ENCODE measurements at places on chromosomes 7 and 10. TPM values are rescaled to one million over a fixed set of nuclear protein-coding genes. Genes with fewer than 3 reads are reported as not detected.

GRCh38 chr10:12470719-12471118, 121.4 kb downstream of the CAMK1D start:
- H3K4me1 ChIP-seq, result peaks cover 5% of the 10 kb centered on the region
- no peak overlapping the region for H3K4me3 ChIP-seq
- no peaks in the 10 kb centered on the region for H3K36me3 ChIP-seq
- H3K27me3 ChIP-seq, result no peaks in the 10 kb centered on the region
- no peak for DNase-seq
- no peak overlapping the region for H3K27ac ChIP-seq

GRCh38 chr7:82156893-82157292, 286.7 kb downstream of the CACNA2D1 start:
- H3K4me1 ChIP-seq, result no peaks in the 10 kb centered on the region
- no peak overlapping the region for H3K4me3 ChIP-seq
- no peak overlapping the region for H3K27ac ChIP-seq
- H3K27me3 ChIP-seq, result no peaks in the 10 kb centered on the region
- no peak for DNase-seq

DNA sequence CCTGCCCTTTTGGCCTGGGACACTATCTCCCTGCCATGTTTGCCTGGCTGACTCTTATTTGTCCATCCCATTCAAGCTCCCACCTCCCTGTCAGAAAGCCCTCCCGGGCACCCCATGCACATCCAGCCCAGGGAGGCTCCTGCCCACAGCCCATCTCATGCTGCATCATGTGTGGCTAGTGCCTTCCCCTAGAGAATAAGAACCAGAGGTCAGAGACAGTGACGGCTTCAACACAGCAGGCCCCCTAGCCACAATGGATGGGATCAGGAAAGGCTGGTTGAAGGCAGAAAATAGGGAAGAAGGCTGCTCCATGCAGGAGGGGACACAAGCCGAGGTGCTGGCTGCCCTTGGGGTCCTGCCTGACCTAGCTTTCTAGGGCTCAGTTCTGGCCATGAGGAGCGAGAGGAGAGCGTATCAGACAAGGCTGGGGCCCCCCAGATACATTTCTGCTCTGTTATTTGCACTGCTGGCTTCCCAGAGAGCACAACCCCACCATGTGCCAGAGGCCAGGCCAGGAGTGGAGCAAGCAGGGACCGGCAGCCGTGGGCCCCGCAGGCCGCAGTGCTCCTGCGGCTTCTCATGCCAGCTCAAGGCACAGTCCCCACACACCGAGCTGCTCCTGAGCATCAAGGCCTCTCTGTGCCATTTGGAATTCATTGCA, 161.1 kb upstream of the ZMIZ1 start:
- H3K27me3 ChIP-seq, result no peaks in the 10 kb centered on the region
- H3K4me3 ChIP-seq, result no peak overlapping the region
- H3K36me3 ChIP-seq, result no peaks in the 10 kb centered on the region
- DNase-seq, result no peak

DNA sequence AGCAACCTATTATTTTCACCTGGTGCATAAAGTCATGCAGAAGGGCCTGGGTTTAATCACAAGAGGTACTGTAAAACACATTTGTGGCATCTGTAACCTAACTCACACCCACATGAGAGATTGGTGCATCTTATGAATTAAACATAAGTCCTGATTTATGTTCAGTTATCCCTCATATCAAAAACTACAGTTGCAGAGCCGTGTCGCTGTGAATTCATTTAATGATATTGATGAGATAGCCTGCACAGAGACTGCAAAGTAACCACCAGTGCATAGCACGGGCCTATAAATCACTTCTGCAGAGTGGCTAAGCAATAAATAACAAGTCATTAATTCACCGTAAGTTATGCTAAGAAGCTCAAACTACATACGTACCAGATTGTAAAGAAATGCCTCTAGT, 178.2 kb downstream of the RELN start:
- no peak overlapping the region for H3K27ac ChIP-seq
- no peak for DNase-seq
- H3K4me3 ChIP-seq, result no peak overlapping the region
- H3K27me3 ChIP-seq, result no peaks in the 10 kb centered on the region
- no peaks in the 10 kb centered on the region for H3K4me1 ChIP-seq
- no peaks in the 10 kb centered on the region for H3K36me3 ChIP-seq

DNA sequence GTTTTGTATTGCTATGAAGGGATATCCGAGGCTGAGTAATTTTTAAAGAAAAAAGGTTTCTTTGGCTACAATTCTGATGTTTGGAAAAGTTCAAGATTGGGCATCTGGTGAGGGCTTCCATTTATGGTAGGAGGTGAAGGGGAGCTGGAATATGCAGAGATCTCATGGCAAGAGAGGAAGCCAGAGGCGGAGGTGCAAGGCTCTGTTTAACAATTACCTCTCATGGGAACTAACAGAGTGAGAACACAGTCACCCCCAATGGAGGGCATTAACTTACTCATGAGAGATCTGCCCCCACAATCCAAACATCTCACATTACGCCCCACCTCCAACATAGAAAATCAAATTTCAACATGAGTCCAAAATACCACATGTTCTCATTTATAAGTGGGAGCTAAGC, 62.0 kb downstream of the AKR1D1 start:
- no peaks in the 10 kb centered on the region for H3K27me3 ChIP-seq
- H3K4me1 ChIP-seq, result no peaks in the 10 kb centered on the region
- no peak for DNase-seq
- H3K27ac ChIP-seq, result no peak overlapping the region
- no peaks in the 10 kb centered on the region for H3K36me3 ChIP-seq
- H3K4me3 ChIP-seq, result no peak overlapping the region

DNA sequence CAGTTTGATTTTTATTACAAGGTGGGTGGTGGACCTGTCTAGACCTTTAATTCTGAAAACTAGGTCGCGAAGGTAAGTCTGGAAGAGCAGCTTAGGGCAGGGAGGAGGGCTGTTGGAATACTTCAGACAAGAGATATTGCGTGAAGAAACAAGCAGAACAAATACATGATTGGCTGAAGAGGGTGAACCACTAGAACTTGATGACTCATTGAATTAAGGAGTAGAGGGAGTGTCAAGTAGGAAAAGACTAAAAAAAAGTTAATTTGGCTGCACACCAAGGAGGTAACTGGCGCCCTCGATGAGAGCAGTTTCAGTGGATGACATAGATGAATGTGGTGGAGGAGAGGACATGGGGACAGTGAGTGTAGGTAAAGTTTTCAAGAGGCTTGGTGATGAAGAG, 41.3 kb downstream of the WNT2 start:
- no peak overlapping the region for H3K4me3 ChIP-seq
- DNase-seq, result no peak
- H3K27me3 ChIP-seq, result no peaks in the 10 kb centered on the region
- H3K36me3 ChIP-seq, result no peaks in the 10 kb centered on the region
- H3K27ac ChIP-seq, result no peak overlapping the region

DNA sequence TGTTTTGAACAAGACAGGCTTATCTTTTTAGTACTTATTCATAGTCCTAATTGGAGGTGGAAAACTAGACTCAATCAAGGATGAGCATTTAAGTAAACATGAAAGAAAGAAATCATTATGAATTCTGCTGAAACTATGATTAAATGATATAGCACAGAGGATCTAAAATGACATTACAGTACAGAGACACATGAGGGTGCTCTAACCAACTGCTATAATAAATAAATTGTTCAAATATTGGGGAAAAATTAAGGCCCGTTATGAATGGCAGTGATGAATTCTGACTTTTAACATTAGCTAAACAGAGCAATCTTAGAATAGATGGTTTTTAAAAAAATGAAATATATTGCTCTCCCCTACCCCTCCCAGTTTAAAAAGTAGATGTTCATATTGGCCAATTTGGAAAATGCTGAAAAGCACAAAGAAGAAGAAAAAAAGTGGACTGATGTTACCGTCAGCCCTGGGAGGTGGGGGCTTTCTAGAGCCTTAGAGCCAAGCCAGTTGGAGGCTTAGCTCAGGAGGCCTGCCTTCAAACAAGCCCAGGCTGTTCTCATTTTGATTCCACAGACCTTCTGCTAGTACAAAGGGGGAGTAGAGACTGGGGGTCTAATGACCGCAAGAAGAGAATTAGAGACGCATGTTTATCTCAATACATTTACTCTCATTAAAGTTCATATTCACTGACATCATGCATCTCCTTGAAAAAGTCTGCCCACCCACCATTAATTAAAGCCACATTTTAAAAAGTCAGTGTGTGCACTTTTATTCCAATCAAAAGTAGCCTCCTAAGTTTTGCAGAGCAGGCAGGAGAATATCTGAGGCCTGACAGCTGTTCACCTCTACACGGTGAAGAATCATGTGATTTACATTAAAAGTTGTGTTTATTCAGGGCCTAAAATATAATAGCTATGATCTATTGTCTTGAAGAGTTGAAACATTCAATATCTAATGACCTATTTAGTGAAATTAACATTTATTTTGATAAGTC, 10.0 kb downstream of the WNT2 start:
- no peaks in the 10 kb centered on the region for H3K27me3 ChIP-seq
- no peak overlapping the region for H3K27ac ChIP-seq
- H3K4me1 ChIP-seq, result no peaks in the 10 kb centered on the region
- DNase-seq, result no peak
- H3K4me3 ChIP-seq, result no peak overlapping the region
- no peaks in the 10 kb centered on the region for H3K36me3 ChIP-seq

DNA sequence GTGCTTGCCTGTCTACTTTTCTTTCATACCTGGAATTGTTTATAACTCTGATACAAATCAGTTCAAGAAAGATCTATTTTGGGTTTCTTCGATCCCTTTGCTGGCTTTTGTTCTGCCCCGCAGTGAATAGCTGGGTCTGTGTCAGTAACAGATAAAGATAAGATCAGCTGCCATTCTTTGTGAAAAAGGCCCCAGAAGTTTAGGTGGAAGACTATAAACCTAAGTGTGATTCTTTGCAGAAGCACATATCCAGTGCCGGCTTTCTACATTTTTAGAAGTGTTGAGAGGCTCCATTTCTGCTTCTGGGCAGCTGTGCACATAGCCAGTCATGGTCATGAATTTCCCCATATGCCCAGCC, 686.4 kb upstream of the C7orf33 start:
- no peak overlapping the region for H3K4me3 ChIP-seq
- H3K27me3 ChIP-seq, result no peaks in the 10 kb centered on the region
- H3K27ac ChIP-seq, result no peak overlapping the region
- no peak for DNase-seq
- H3K4me1 ChIP-seq, result no peaks in the 10 kb centered on the region
- no peaks in the 10 kb centered on the region for H3K36me3 ChIP-seq

DNA sequence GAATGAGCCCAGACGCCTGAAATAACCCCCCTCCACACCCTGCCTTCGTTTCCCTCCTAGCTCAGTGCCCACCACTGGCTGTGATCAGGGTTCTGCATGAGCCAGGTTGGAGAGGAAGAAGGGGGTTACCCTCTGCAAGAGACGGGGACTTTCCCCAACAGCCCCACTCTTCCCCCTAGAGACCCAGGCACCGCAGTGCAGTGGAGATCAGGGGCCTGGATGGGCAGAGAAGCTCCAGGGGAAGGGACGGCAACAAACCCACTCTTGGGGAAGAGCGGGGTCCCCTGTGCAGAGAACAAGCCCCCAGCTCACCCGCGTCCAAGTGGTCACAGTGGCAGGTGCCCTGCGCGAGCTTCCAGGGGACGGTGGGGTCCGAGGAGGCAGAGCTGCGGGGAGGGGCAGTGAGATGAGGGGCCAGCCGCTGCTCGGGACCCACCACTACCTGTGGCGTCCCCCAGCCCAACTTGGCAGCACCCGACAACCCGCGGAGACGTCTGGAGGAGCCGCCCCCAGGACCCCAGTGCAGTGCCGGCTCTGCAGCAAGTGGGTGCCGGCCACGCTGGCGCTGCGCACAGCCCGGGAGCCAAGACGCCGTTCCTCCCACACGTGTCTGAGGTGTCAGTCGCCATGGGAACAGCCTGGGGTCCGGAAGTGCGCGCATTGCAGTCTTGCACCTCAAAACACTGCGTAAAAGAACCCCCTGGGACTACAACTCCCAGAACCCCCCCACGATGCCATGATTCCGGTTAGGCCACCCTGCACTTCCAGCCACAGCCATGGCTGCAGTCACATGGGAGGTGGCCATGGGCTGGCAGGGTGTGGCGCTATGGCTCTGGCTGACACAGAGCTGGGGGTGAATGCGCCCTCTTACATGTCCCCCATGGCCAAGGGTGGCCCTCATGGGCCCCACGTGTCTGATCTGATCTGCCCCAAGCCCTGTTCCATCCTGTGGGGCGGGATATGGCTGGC, 45.8 kb upstream of the WIPI2 start:
- no peak for DNase-seq
- H3K36me3 ChIP-seq, result no peaks in the 10 kb centered on the region
- H3K27me3 ChIP-seq, result no peaks in the 10 kb centered on the region
- H3K27ac ChIP-seq, result no peak overlapping the region

DNA sequence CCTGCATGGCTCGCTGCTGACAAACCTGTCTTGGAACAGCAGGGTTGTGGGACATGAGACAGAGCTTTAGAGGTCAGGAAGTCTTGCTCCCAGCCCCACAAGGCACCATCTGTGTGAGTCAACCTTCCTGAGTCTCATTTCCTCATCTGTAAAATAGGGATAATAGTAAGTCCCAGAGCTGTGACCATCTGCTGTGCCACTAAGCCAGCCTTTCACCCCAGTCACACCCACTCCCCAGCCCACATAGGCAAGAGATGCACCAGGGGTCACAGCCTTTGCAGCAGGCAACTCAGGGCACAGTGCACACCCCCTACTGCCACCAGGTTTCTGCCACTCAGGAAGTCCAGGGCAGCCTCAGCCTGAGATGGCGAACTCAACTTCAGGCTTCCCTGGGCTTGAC, 29.4 kb upstream of the CDH23 start:
- H3K27ac ChIP-seq, result no peak overlapping the region
- H3K27me3 ChIP-seq, result no peaks in the 10 kb centered on the region
- peaks cover 22% of the 10 kb centered on the region for H3K4me1 ChIP-seq

Gene IFIT2
- total RNA-seq, result 64.8 TPM

Gene PLAU
- total RNA-seq, result 29.0 TPM

Gene PNLIPRP2
- not detected for total RNA-seq

Gene PGAM2
- total RNA-seq, result 0.44 TPM
